ENCODE measurements at places on chromosomes 6 and 20.

GRCh38 chr6:34147906-34148630, 2.2 kb upstream of the GRM4 start:
- no peak for DNase-seq

DNA sequence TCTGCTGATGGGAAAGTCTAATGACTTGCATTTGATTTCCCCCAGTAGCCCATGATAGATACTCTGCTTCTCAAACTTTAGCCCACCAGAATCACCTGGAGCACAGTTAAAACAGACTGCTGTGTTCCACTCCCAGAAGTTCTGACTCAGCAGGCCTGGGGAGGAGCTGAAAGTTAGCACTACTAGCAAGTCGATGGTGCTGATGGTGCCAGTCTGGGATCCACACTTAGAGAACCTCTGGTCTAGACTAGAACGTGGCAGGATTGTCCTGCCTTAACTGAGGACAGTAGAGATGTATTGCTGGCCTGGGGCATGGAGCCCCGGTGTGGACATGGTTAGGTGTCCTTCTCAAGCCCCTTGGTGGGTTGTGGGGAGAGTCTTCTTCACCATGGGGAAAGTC, 8.7 kb downstream of the TOX2 start:
- DNase-seq, result no peak

- DNase-seq, result no peak
Measured at GRCh38 chr6:114049367-114049966, 78.5 kb upstream of the HDAC2 start.

DNA sequence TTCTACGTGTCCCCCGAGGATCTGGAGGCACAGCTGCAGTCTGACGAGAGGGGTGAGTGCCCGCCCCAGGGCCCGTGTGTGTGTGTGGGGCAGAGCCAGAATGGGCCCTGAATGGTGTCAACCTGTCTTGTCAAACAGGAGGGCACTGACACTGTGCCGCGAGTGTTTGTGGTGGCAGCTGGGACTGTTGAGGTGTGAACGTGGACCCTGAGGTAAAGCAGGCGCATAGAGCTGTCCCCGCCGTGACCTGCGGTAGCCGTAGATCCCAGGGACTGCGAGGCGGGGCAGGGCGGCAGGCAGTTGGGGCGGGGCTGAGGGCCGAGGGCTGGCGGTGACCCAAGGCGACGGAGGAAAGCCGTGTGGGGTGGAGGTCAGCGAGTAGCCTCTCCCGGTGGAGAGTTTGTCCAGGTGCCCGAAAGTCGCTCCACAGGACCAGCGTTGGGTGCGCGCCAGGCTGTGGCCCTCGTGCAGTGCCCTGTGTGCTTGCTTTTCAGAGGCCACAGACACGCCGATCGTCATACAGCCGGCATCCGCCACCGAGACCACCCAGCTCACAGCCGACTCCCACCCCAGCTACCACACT, 25.2 kb downstream of the UCKL1 start:
- no peak for DNase-seq
